Karpas-422 (cell line): ENCODE measurements at places on chromosomes 6 and 20.

GRCh38 chr20:41386502-41387427 lies 20.1 kb upstream of the EMILIN3 start:
- DNase-seq = no peak

DNA sequence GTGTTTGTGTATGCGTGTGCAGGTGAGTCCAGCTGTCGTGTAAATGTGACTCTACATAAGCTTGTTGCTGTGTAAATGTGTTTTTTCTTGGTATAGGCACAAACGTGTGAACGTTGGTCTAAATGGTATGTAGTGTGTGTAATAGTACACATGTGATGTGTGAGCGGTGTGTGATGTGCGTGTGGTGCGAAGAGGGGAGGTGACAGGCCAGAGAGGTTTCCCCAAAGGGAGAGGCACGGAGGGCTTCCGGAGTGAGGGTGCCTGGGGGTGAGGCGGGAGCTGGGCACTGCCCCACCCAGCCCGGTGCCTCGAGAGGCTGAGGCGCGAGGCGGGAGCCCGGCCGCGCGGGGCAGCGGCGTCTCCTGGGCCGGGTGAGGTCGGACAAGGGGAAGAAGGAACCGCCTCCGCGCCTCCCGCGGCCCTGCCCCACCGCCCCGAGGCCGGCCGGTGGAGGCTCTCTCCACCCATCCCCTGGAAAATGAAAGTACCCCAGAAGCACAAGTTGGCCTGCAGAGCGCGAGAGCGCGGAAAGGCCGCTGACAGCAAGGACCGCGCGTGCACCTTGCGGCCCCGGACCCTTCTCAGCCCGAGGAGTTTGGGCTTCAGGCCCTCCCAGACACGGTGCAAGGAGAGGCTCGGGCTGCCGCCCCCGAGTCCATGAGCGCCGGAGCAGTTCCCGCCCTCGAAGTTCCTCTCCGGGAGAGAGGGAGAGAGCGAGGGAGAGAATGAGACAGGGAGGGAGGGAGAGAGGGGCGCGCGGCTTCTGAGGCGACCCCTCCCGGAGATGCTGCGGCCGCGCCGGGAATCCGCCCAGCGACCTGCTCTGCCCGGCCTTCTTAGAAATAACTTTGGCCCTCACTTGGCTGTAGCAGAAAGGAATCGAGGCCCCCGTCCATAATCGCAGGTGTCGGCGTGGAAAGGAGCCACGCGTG lies 43.2 kb upstream of the OSTM1 start:
- peak; percentile 61 for DNase-seq

GRCh38 chr6:5203546-5203945 lies 57.2 kb downstream of the LYRM4 start:
- DNase-seq = no peak

GRCh38 chr6:31769684-31770371 lies 7.3 kb downstream of the VWA7 start:
- DNase-seq = peak; percentile 96

DNA sequence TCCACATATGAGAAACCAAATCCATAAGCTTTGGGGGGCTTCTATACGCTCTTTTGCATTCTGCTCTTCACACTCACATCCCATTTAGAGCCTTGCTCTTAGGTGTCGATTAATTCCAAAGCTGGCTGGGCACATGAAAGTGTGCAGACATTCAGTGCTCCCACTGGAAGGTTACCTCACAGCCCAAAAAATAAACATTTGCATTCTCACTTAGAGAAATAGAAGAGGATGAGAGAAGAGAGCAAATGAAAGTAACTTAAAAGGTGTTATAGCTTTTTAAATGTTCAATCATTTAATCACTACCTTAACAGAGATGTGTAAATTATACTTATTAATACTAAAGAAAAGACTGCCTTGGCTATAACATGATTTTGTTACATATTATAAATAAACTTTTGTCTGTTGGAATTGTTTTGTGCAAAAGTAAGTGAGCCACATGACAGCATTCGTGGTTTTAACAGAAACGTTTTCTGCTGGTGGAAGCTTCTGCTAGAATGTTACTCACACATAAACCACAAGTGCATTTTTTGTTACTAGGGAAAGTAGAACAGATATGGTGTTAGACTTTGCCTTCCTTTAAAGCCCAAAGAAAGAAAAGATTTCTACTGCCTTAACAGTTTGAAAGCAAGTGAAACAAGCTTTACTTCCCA lies 116.7 kb downstream of the SIM1 start:
- DNase-seq = peak; percentile 16
